ENCODE measurements at places on chromosomes 3 and 15. TPM values are rescaled to one million over a fixed set of nuclear protein-coding genes. Genes with fewer than 3 reads are reported as not detected.
A peak's percentile ranks its signal among the peaks of the same experiment; 100 is the strongest.

- no peaks in the 10 kb centered on the region for H3K4me1 ChIP-seq
- no peak for DNase-seq
- no peak overlapping the region for H3K27ac ChIP-seq
- no peak overlapping the region for H3K4me3 ChIP-seq
- H3K27me3 ChIP-seq: no peaks in the 10 kb centered on the region
Measured at GRCh38 chr3:147813256-147813655, 404.1 kb downstream of the ZIC1 start.

DNA sequence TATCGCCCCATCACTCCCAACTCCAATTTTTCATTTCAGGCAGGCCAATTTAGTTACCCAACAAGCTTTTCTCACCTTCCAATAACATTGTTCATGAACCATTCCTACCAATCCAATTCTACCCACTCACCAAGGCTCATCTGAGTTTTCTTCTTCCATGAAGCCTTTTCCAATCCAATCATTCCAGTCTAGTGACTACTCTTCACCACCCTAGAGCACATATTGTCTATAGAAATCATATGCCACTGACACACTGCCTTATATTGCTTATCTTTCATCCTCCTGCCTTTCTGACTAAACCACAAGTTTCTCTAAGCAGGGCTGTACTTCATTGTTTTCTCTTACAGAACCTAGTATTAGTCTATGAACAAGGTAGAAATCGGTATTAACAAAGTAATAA is 11.4 kb downstream of the CCDC14 start:
- no peak for DNase-seq
- no peak overlapping the region for H3K27ac ChIP-seq
- H3K4me1 ChIP-seq: no peaks in the 10 kb centered on the region
- H3K27me3 ChIP-seq: no peaks in the 10 kb centered on the region
- H3K4me3 ChIP-seq: no peak overlapping the region

DNA sequence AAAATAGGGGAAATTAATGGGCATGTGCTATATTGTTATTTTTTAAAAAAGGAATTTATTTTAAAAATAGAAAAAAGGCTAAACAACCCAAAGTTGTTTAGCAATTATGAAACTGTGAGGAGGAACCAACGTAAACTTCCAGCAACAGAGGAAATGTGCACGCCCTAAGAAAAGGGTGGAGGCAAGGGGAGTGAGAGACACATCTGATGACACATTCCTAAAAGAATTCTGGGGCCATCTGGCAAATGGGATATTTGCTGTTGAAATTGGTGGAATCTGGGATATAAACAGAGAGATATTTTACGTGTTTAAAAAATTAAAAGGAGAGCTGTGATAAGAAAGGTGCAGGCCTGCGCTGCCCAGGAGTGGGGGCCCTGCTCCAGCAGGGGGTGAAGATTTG is 50.8 kb upstream of the MUC13 start:
- DNase-seq: no peak
- H3K4me1 ChIP-seq: peaks cover 40% of the 10 kb centered on the region
- H3K36me3 ChIP-seq: peaks cover 47% of the 10 kb centered on the region
- no peaks in the 10 kb centered on the region for H3K27me3 ChIP-seq
- no peak overlapping the region for H3K4me3 ChIP-seq
- H3K27ac ChIP-seq: peak overlapping the region; percentile 75

GRCh38 chr3:49183873-49184272 is 12.5 kb downstream of the KLHDC8B start:
- DNase-seq: no peak
- no peak overlapping the region for H3K27ac ChIP-seq
- no peaks in the 10 kb centered on the region for H3K4me1 ChIP-seq
- H3K4me3 ChIP-seq: no peak overlapping the region
- no peaks in the 10 kb centered on the region for H3K27me3 ChIP-seq

GRCh38 chr3:55701997-55702396 is 214.9 kb upstream of the WNT5A start:
- peaks cover 13% of the 10 kb centered on the region for H3K4me1 ChIP-seq
- no peak overlapping the region for H3K4me3 ChIP-seq
- H3K36me3 ChIP-seq: no peaks in the 10 kb centered on the region
- H3K27ac ChIP-seq: no peak overlapping the region

DNA sequence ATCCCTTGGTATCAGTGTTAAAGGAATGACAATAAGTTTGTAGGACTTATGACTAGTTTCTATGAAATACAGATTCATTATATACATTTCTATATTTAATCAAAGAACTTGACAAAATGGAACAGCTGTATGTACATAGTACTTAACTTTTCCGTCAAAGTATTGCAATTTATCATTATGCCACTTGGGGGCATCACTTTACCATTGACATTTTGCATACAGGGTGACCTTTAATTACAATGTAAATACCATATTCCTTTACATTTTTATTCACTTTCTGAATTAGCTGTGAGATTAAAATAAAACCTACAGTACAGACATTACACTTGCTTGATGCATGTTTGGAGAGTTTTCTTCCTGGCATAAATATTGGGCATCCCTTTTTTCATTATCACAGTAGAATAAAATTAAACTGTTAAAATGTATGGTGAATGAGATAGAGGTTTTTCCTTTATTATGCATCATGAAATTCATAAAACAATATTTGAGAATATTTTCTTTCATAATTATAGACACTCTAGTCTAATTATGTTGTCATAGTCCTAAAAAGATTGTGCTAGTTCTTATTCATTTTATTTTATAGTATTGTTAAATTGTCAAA is 6.9 kb downstream of the NEK11 start:
- DNase-seq: no peak
- no peak overlapping the region for H3K27ac ChIP-seq
- H3K27me3 ChIP-seq: no peaks in the 10 kb centered on the region
- H3K36me3 ChIP-seq: no peaks in the 10 kb centered on the region

GRCh38 chr3:108006077-108006771 is 84.6 kb downstream of the CD47 start:
- no peaks in the 10 kb centered on the region for H3K27me3 ChIP-seq
- peaks cover 17% of the 10 kb centered on the region for H3K4me1 ChIP-seq
- H3K4me3 ChIP-seq: no peak overlapping the region
- no peak overlapping the region for H3K27ac ChIP-seq

GRCh38 chr3:185976977-185977678 is 39.3 kb upstream of the TRA2B start:
- H3K36me3 ChIP-seq: no peaks in the 10 kb centered on the region
- no peak overlapping the region for H3K27ac ChIP-seq
- H3K4me1 ChIP-seq: no peaks in the 10 kb centered on the region
- H3K4me3 ChIP-seq: no peak overlapping the region
- peak; percentile 94 for DNase-seq
- H3K27me3 ChIP-seq: no peaks in the 10 kb centered on the region

- H3K27me3 ChIP-seq: no peaks in the 10 kb centered on the region
- no peaks in the 10 kb centered on the region for H3K4me1 ChIP-seq
- no peak overlapping the region for H3K27ac ChIP-seq
- H3K4me3 ChIP-seq: no peak overlapping the region
Measured at GRCh38 chr3:32757618-32758374, 60.0 kb upstream of the TRIM71 start.

DNA sequence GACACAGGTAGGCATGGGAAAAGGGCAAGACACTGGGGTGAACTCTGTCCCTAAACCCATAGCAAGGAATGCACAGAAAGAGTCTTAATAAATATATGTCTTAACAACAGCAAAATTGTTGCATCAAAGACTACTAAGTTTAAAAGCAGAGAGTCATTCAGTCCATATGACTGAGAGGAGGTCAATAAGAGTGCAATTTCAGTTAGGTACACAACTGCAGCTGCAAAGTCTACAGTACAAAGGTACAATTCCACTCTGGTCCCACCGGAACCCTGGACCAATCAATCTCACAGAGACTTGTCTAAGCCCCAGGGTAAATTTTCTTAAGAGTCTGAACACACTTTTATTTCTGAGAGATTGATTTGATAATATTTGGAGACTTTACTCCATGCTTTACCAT is 6.9 kb downstream of the CP start:
- DNase-seq: no peak
- no peak overlapping the region for H3K27ac ChIP-seq
- H3K36me3 ChIP-seq: no peaks in the 10 kb centered on the region
- H3K4me1 ChIP-seq: peaks cover 9% of the 10 kb centered on the region
- H3K27me3 ChIP-seq: no peaks in the 10 kb centered on the region

- no peaks in the 10 kb centered on the region for H3K36me3 ChIP-seq
- no peaks in the 10 kb centered on the region for H3K27me3 ChIP-seq
- H3K4me1 ChIP-seq: peaks cover 13% of the 10 kb centered on the region
- no peak for DNase-seq
Measured at GRCh38 chr3:119812491-119813058, 30.7 kb downstream of the NR1I2 start.

DNA sequence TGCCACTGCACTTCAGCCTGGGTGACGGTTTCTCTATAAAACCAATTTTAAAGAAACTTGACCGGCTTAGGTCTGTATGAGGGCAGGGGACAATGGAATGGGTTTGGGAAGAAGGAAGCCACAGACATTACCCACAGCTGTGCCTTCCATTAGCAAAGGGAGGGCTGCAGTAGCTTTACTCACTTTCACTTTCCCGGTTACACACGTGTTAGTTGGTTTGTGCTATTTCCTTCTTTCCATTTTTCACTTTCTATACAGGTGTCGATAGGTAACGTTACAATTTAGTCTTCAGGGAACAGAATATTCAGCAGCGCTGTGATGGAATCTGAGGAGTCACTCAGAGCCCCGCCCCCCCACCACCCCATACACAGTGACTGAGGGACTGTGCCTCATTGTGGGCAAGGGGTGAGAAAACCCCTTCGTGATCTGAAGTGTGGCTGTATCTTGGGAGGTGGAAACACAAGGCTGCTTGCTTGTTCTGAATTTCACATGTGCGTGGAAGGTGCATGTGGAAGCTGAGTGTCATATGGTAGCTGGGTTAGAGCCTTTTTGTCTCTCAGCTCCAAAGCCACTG is 44.8 kb upstream of the RPL32 start:
- no peak overlapping the region for H3K27ac ChIP-seq
- no peak for DNase-seq
- H3K36me3 ChIP-seq: no peaks in the 10 kb centered on the region
- peaks cover 12% of the 10 kb centered on the region for H3K4me1 ChIP-seq

DNA sequence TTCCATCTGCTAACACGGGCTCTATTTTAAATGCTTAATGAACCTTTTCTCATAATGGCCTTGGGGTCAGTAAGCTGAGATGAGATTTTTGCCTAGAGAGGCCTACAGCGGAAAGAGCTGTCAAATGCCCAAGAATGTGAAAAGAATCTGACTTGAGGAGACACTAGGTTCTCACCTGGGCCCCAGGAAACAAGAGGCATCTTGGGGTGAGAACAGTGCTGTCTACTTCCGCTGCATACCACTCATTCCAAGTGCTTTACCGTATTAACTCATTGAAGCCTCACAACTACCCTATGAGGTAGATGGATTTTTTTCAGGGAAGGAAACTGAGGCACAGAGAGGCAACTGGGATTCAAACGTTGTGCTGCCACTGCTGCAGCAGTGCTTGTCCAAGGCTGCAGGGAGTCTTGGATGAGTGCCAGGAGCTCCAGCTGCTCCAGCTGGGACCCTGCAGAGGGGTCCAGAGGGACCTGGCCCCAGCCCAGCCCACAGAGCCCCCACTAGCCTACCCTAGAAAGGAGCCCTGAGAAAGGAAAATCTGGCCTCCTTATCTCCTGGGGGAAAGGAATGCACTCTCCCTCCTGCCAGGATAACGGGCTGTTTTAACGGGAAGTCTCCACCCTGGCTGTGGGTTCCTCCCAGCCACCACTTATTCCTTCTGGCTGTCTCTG is 68.4 kb downstream of the SLC12A8 start:
- no peak overlapping the region for H3K27ac ChIP-seq
- no peak overlapping the region for H3K4me3 ChIP-seq
- DNase-seq: no peak
- H3K4me1 ChIP-seq: peaks cover 71% of the 10 kb centered on the region

- peaks cover 4% of the 10 kb centered on the region for H3K36me3 ChIP-seq
- H3K27me3 ChIP-seq: no peaks in the 10 kb centered on the region
- H3K4me3 ChIP-seq: no peak overlapping the region
- DNase-seq: no peak
- H3K4me1 ChIP-seq: peaks cover 80% of the 10 kb centered on the region
Measured at GRCh38 chr3:124774327-124774718, 44.1 kb downstream of the UMPS start.

DNA sequence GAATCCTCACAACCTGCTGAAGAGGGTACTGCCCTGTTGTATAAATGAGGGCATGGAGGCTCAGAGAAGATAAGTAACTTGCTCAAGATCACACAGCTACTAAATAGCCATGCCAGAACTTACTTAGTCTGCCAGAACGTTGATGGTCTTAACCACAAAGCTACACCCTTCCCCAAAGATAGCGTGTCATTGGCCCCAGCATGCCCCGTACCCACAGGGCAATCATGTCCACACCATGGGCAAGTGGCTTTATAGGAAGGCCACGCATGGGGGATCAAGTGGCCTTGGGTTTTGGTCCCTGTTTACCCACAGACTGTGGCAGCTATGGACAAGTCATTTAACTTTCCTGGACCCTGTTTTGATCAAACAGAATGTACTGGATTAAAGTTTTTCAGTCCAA is 15.9 kb upstream of the ARHGEF3 start:
- no peak overlapping the region for H3K4me3 ChIP-seq
- no peaks in the 10 kb centered on the region for H3K4me1 ChIP-seq
- no peaks in the 10 kb centered on the region for H3K36me3 ChIP-seq
- no peaks in the 10 kb centered on the region for H3K27me3 ChIP-seq
- H3K27ac ChIP-seq: no peak overlapping the region
- DNase-seq: no peak

GRCh38 chr15:98838387-98839259 is 169.0 kb downstream of the PGPEP1L start:
- no peak overlapping the region for H3K4me3 ChIP-seq
- H3K36me3 ChIP-seq: no peaks in the 10 kb centered on the region
- H3K4me1 ChIP-seq: peaks cover 46% of the 10 kb centered on the region
- DNase-seq: no peak
- H3K27ac ChIP-seq: no peak overlapping the region

- no peaks in the 10 kb centered on the region for H3K27me3 ChIP-seq
- H3K4me1 ChIP-seq: peaks cover 15% of the 10 kb centered on the region
- H3K27ac ChIP-seq: peak overlapping the region; percentile 76
- H3K4me3 ChIP-seq: peak overlapping the region; percentile 29
Measured at GRCh38 chr3:113051787-113052186, 61.0 kb downstream of the GTPBP8 start.

- no peak for DNase-seq
- peaks cover 26% of the 10 kb centered on the region for H3K4me1 ChIP-seq
- H3K36me3 ChIP-seq: peaks cover 30% of the 10 kb centered on the region
- H3K4me3 ChIP-seq: peak overlapping the region; percentile 74
- peak overlapping the region; percentile 80 for H3K27ac ChIP-seq
- H3K27me3 ChIP-seq: no peaks in the 10 kb centered on the region
Measured at GRCh38 chr3:138173769-138174420, 826 bp downstream of the DBR1 start.

- H3K4me1 ChIP-seq: no peaks in the 10 kb centered on the region
- no peak overlapping the region for H3K27ac ChIP-seq
- H3K4me3 ChIP-seq: no peak overlapping the region
- no peaks in the 10 kb centered on the region for H3K27me3 ChIP-seq
- no peak for DNase-seq
- no peaks in the 10 kb centered on the region for H3K36me3 ChIP-seq
Measured at GRCh38 chr3:4198491-4198890, 104.7 kb upstream of the SETMAR start.

GRCh38 chr3:177730814-177731213 is 533.5 kb upstream of the TBL1XR1 start:
- H3K27me3 ChIP-seq: no peaks in the 10 kb centered on the region
- DNase-seq: no peak
- peaks cover 17% of the 10 kb centered on the region for H3K4me1 ChIP-seq
- H3K27ac ChIP-seq: no peak overlapping the region
- H3K36me3 ChIP-seq: no peaks in the 10 kb centered on the region

The ADAMTS7 gene
- 2.1 TPM for total RNA-seq

The CYP8B1 gene
- not detected for total RNA-seq

The A4GNT gene
- total RNA-seq: not detected

The P2RY12 gene
- 2.9 TPM for total RNA-seq

The CCDC54 gene
- not detected for total RNA-seq

The PIGZ gene
- total RNA-seq: 12.9 TPM
